ENCODE measurements at places on chromosomes 3 and 15. TPM values are rescaled to one million over a fixed set of nuclear protein-coding genes. Genes with fewer than 3 reads are reported as not detected.

The P2RY1 gene
- total RNA-seq: 5.7 TPM

The ADGRG7 gene
- 0.10 TPM for total RNA-seq

The THRB gene
- 18.1 TPM for total RNA-seq

DNA sequence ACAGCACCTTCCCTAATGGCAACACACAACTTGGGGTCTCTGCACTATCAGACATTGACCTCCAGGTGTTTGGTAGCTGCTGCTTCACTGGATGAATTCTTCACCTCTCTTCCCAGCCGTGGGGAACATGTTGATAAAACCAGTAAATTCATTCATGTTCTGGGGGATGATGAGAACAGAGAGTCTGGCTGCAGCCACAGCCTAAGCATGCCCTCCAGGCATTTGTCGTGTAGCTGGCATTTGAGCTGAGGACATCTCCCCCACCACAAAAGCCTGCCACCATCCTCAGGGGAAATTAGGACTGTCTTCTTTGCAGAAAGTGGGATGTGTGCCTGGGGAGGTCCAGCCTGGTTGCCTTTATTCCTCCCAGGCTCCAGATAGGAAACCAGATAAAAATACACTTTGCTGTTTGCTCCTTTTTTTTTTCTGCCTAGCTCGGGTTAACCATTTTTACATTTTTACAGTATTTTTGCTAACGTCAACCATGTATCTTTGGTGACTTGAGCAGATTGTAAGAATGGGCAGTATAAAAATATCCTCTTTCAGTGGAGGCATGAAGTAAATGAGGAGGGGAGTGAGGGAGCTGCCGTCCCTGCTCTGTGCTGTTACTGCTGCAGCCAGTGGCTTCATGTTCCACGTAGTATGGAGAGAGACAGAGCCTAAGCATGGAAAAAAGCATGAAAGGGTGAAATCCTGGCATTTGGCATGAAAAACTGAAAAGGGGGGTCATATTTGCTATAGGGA, 444.0 kb downstream of the EPHB1 start:
- no peak for DNase-seq

DNA sequence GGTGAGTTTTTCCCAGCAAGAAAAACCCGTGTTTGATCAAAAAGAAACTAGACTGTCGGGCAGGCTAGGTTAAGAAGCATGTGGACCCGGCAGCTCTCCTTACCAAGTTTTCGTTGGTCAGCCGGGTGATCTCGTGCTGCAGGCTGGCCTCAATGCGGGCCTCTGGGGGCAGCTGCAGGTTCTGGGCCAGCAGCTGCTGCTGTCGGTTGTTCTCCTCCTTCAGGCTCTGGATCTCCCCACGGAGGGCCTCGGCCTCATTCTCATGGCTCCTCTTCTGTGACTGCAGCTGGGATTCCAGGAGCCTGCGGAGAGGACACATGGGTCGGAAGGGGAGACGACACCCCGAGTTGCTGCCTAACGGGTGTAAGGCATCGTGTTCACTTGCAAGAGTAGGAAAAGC, 44.5 kb upstream of the MYO5C start:
- DNase-seq: no peak

DNA sequence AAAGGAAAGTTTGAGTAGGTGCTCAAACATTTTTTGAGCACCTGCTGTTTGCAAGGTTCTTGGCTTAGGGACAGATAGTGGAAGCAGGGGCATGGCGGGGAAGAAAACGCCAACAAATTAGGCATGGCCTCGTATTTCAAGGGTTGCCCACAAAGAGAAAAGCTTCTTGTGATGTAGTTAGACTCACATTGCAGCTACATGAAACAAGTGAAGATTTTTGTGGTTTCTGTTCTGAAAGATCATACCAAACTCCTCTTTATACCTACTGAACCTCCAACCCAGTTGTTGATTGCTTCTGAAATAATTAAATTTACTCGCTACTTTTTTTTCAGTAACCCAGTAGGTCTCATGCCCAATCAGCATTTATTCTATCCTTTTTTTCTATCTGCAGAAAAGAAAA, 23.5 kb upstream of the RARB start:
- DNase-seq: no peak

DNA sequence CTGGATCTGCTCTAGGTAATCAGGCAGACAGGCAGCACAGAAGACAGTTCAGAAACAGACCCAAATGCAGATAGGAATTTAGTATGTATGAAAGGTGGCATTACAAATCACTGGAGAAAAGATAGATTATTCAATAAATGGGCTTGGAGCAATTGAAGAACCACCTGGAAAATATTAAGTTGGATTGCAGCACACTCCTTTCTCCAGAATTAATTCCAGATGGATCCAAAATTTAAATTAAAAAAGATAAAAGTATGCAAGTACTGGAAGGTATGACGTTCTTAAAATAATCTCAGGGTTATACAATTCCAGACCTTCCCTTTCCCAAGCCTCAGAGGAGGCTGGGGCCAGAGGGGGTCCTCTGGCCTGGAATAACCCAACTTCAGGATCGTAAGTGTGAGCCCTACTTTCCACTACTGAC, 32.5 kb downstream of the HRH1 start:
- DNase-seq: peak; percentile 40

- DNase-seq: no peak
These were observed 89.5 kb downstream of the DCLK3 start for GRCh38 chr3:36674816-36675215.

- peak; percentile 63 for DNase-seq
These were observed 62.4 kb upstream of the SPATA12 start for GRCh38 chr3:56998076-56998529.

GRCh38 chr15:55824857-55825613, 82.1 kb upstream of the PRTG start:
- DNase-seq: no peak

DNA sequence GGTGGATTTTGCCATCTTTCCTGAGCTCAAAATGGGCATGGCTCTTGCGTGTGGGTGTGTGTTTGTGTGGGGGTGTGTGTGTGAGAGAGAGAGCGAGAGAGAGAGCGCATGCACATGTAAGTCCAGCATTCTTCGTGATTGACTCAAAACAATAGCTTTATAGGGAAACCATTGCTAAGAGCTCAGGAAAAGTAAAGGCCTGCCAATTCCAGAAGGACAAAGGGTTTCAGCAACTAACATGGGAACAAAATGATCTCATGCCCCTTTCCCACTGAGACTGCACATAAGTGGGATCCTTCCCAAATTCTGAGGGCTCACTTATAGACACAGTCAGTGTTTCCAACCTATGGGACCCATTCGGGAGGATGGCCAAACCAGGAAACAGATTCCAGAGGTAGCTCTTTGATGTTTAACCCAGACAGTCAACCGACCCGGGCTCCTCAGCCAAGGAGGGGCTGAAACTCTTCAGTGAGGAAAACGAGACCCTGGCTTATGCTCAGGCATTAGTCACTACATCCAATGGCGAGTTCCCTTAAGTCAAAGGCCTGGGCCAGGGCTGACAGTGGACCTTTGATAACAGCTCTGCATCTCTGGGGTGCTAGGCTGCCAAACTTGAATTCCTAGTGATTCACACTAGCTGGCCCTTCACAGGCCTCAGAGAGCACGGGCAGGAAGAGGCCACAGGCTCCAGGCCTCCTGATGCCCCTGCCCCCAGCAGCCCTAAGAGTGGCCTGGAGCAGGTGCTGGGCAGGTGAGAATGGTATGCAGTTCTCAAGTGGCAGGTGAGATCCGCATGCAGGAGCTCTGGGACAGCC, 305.0 kb upstream of the C2CD4B start:
- DNase-seq: peak; percentile 21

- DNase-seq: no peak
These were observed 152.6 kb downstream of the PDZRN3 start for GRCh38 chr3:73471986-73472787.

- DNase-seq: peak; percentile 20
These were observed at the start of gene TEX55 for GRCh38 chr3:119145500-119146167. TSS of gene TEX55 (plus strand) at chr3:119146165. CDS start at chr3:119146190, 25 bp downstream.

- DNase-seq: peak; percentile 87
These were observed 844 bp upstream of the PFN2 start for GRCh38 chr3:149971403-149972075.

GRCh38 chr3:23712656-23713559, 92.8 kb upstream of the UBE2E1 start:
- peak; percentile 73 for DNase-seq

DNA sequence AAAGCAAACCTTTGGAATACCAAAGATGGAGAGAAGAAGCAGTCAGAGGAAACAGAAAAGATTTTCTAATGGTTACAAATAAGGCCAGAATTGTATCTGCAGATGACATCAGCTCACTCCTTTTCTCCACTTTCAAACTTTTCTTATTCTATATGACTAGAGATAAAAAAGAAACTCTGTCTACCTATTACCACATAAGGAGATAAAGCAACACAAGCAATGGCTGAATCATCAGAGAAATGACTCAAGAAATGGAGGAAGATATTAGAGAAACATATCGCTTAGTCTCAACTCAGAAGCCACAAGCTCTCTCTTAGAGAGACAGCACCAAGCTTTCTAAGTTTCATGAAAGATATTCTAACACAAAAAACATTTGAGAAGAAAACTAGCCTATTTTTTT, 784.0 kb downstream of the ZPLD1 start:
- DNase-seq: no peak

GRCh38 chr3:120497818-120498217, 47.0 kb upstream of the FSTL1 start:
- no peak for DNase-seq

DNA sequence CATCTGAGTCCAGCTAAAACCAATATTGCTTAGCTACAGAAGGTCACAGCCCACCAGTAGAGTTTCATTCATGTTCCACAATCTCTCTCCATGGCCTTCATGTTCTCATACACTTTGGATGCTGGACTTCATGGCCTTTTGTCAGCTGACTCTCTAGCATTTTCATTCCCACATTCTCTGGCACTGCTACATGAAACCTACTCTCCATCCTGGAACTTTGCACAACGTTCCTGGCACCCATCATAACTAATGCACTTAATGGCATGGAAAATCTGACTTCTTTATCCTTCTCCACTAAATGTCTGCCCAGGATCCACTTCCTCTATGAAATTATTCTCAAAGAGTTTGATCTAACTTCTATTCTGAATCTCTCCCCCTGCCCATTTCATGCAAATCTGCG, 56.9 kb downstream of the SLC9A9 start:
- DNase-seq: no peak

DNA sequence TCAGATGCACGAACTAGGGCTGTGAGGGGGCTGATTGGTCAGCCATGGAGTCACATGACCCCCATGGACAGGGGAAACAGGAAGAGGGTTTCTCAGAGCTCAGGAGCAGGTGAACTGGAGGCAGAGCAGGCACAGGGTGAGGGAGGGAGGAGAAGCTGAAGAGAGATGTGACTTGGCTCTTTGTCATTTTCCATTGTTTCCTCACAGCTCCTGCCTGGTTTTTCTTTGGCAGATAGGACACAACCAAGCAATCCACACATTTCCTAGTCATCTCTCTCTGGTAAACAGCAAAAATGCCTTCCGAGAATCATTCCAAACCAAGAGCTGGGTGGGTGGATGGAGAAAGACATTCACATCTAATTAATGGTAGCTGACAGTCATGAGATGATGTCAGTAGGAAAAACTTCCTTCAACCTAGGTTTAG, 43.4 kb upstream of the LMCD1 start:
- no peak for DNase-seq

DNA sequence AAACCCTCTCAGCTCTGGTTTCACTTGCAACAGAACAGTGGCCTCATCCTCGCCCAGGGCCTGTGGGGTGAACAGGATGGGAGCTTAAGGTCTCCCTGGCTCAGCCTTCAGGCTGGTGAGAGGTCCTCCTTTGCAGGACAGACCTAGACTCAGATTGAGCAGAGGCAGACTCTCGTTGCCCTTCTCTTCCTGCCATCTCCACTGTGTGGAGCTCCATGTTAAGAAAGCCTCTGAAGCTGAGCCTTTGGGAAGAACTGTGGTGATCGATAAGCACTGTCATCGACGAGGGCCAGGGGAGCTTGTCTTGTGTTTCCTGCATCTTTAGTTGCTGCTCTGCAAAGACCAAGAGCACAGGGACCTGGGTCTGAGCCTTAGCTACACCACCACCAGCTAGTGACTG, 37.8 kb upstream of the GRIP2 start:
- DNase-seq: no peak

Data from skin of body (tissue), 3 donors.